ENCODE measurements at places on chromosomes 4 and X. TPM values are rescaled to one million over a fixed set of nuclear protein-coding genes. Genes with fewer than 3 reads are reported as not detected.
A peak's percentile ranks its signal among the peaks of the same experiment; 100 is the strongest.

Gene FAM9B
- total RNA-seq, result not detected

Gene SPIN2B
- total RNA-seq, result 4.0 TPM

Gene PHEX
- total RNA-seq, result 0.36 TPM

Gene ANOS1
- 1.4 TPM for total RNA-seq

DNA sequence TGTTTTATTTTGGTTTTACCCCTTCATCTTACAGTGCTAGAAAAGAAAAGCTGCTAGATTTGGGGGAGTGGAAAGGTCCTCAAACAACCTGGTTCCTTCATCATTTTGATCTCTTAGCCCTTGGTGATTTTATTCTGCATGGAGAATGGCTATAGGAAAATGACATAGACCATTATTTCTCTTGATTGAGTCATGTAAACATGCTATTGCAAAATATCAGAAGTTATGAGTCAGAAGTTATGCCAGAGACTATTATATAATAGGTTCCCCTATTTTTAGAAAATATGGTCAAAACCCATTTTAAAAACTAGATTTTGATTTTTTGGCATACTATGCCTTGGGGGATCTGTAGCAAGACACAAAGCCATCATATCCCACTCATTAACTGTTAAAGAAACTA, 83.7 kb upstream of the FAM9C start:
- ATAC-seq, result no peak

DNA sequence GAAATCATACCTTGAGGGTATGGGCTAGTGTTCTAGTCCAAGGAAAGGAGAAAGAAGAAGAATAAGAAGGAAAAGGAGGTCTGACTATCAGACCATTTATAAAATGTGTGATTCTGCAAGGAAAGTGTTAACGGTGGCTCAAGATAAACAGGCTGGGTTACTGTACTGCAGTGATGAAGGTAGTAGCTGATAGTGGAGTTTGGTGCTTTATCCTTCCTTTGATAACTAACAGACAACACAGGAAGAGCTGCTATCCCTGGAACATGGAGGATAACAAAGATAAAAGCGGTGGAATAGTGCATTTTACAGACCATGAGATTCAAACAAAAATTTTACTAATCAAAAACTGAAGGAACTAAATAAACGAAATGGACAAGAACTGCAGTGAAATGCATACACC, 2.6 kb downstream of the UNC5C start:
- no peak for ATAC-seq

DNA sequence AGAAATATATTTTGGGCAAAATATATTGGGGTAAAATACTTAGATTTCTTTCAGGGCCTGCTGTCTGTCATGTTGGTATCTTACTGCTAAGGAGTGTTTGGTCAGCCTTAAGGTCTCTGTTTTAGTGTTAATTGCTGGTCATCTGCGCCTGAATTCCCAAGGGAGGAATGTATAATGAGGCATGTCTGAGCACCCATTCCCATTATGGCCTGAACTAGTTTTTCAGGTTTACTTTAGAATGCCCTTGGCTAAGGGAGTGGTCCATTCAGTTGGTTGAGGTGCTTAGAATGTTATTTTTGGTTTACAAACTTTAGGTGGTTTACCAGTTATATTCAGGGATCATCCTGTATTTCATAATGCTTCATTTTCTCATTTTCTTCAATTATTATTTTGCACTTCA, 125.9 kb downstream of the CFAP299 start:
- peak; percentile 76 for ATAC-seq

- no peak for ATAC-seq
Observed at GRCh38 chr4:84887824-84888223, 78.7 kb downstream of the WDFY3 start.

DNA sequence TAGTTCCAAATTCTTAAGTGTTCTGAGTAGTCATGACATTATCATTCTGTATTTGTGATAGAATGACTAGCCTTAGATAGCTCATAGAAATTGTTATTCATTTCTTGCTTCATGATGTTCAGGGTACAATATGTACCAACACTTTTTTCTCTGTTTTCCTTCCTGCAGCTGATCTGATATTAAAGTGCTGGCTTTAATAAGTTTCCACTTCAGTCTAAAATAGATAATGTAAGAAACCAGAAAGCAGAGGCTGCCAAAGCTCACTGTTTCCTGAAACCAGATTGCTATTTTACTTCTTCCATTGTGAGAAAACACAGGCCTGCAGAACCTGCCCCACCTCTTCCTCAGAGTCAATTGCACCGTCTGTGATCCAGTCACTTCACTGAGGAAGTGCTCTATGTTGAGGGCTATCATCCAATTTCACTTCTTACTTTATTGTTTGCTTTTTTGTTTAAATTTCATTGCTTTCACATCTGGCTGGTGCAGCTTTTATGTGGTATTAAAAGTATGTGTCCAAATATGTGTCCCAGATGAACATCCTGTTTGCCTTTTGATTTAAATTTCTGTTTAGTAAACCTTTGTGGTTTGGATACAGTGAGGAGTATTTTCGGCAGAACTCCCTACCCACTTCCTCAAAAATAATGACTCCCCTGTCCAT, 652.1 kb downstream of the ANKRD50 start:
- ATAC-seq, result peak; percentile 73

DNA sequence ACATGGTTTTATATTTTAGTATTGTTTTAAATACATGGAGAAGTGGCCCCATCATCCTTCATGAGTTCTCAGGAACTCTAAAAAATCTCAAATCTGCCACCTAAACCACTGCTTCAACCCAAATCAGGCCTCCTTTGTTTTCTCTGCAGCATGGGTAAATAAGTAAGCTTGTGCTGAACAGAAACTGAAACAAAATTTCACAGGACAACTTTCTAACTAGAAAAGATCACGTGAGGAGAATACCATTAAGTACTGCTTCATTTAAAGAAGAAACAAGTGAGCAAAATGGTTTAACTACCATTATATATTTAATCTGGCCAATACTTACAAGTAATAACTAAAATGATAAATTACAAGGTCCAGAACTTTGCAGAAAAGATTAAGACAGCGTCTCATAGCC, 2.5 kb downstream of the ARAP2 start:
- ATAC-seq, result no peak

DNA sequence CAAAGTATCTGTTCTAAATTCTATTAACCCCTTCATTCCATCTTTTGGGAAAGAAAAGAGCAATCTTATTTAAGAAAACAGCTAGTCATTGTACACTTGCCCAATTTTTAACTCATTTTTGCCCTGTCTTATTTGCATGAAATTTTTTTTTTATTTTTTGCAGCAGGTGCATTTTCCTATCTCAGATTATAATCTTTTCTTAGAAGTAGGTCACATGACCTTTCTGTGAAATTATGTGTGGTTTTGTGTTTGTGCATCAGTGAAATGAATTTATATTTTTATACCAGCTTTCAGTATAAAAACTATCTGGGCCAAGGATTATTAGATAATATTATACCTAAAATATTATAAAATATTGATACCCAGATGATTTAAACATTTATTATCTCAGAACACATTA, 145.6 kb downstream of the INPP4B start:
- ATAC-seq, result no peak

DNA sequence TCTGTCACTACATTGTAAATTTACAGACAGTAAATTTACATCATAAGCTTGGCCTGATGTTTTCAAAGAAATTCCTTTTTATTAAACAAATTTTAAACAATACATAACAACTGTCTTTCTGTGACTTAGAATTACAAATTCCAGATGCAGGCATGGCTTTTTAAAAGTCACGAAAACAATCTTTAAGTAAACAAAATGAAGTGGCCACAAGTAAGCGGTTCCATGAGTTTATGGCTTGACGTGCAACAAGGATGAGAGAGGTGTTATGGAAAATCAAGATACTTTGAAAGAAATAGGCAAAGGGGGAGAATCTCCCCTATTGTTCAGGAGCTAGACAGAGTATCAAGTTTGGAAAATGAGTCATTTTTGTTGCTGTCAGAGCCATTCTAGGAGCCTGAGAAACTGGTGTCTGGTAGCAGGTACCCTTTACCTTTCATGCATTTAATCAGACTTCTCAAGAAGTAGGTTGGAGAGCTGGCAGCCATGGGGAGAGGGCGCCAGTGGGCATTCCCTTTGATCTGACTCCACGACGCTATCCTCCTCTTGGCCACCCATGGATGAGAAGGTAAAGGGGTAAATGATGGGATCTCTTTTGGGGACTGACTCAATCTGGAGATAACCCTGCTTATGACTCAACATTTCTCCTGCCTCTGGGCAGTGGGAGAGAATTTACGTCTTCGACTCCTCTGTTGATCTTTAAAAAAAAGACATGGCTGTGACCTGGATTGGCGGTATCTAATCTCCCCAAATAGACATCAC, 217.2 kb downstream of the SPRY1 start:
- ATAC-seq, result no peak

DNA sequence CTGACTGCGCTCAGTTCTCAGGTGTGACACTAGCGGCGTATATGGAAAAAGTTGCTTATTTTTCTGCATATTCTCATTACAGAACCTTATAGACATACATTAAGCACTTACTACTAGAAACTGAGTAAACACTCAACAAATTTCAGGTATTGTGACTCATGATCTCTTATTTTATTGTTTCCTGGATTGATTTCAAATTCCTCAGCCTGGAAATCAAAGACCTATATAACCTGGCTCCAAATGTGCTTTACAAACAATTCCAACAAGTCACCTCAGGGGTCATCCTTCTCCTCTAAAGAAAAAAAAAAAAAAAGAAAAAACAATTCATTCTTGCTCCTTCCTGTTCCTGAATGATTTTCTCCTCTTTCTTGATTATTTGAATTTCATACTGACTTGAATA, 152.3 kb downstream of the ADAM29 start:
- ATAC-seq, result no peak

DNA sequence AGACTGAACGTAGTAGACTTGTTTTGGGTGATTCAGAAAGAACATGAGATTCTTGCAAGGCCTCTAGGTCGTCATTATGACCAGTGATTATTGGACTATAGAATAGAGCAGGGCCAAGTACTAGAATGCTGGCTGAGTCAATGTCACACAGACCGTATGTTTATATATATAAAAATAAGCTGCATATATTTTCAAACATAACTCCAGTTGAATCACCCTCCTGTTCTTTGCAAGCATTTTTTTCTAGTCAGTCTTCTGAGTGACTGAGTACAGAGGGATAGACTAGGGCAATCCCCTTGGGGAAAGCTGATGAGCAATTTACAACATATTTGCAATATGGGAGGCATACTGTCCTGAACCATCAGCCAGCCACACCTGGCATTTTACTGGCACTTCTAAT, 48.4 kb upstream of the PRPS1 start:
- no peak for ATAC-seq

DNA sequence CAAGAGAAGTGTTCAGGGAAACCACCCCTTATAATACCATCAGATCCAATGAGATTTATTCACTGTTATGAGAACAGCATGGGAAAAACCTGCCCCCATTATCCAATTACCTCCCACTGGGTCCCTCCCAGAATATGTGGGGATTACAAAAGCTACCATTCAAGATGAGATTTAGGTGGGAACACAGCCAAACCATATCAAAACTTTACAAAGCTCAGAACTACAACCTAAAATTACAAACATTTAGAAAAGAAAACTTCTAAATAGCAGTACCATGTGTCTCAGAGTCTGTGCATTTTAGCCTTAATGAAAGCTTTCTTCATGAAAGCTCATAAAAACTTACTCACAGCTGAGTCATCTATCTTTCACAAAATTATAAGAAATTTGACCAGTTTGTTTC, 1442.8 kb upstream of the PCDH7 start:
- ATAC-seq, result no peak

- no peak for ATAC-seq
Observed at GRCh38 chrX:11380187-11380844, 87.1 kb downstream of the AMELX start.

Measured in esophagus mucosa (tissue), 1 donor.